ENCODE measurements at places on chromosomes 11 and 22.

- H3K27ac ChIP-seq, result no peak overlapping the region
- no peak for DNase-seq
- peaks cover 9% of the 10 kb centered on the region for H3K4me1 ChIP-seq
- H3K36me3 ChIP-seq, result peaks cover 3% of the 10 kb centered on the region
These were observed 1.4 kb upstream of the KRTAP5-6 start for GRCh38 chr11:1695548-1696108.

- H3K27me3 ChIP-seq, result no peaks in the 10 kb centered on the region
- no peaks in the 10 kb centered on the region for H3K4me1 ChIP-seq
- H3K4me3 ChIP-seq, result no peak overlapping the region
- H3K36me3 ChIP-seq, result peaks cover 10% of the 10 kb centered on the region
- no peak for DNase-seq
- no peak overlapping the region for H3K27ac ChIP-seq
These were observed 8.8 kb upstream of the KLHL35 start for GRCh38 chr11:75441804-75442132.

DNA sequence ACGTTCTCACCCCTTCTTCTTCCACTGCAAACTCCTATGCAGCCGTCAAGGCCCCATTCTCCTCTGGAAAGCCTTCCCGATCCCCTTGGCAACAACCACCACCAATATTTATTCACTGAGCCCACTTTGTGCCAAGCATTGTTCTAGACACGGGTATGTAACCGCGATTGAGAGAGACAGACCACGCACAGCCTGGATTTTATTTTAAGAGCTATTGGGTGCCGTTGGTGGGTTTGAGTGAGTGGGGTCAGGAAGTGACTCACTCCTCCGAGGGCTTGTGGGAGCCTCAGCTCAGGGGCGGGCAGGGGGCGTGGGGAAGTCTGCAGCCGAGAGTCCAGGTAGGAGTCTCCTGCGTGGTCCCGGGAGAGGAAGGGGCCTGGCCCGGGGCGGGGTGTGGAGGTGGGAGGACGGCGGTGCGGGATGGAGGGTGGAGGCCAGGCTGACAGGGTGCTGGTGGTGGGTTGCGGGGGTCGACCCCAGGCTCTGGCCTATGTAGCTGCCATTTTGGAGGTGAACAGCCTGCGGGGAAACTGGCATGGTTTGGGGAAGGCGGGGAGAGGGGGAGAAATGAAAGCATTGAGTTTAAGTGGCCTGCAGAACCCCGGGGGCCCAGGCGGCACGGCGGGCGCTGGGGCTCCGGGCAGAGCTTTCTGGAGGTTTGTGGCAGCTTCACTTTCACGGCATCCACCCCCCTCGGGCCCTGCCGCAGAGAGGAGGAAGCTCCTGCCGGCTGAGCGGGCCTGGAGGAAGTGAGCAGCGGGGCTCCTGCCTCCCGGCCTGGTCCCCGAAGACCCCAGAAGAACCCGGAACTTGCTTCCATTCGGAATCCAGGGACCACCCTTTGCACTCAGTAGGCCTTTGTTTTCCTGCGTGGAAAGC is 547 bp downstream of the PARVG start:
- H3K27me3 ChIP-seq, result no peaks in the 10 kb centered on the region
- peaks cover 11% of the 10 kb centered on the region for H3K36me3 ChIP-seq
- peaks cover 30% of the 10 kb centered on the region for H3K4me1 ChIP-seq
- peak; percentile 58 for DNase-seq
- peak overlapping the region; percentile 95 for H3K27ac ChIP-seq

- no peak overlapping the region for H3K27ac ChIP-seq
- no peaks in the 10 kb centered on the region for H3K36me3 ChIP-seq
- no peaks in the 10 kb centered on the region for H3K4me1 ChIP-seq
- DNase-seq, result no peak
These were observed 263.5 kb upstream of the CCDC179 start for GRCh38 chr11:23123753-23124152.

- no peaks in the 10 kb centered on the region for H3K36me3 ChIP-seq
- no peak for DNase-seq
- H3K27ac ChIP-seq, result no peak overlapping the region
These were observed 169.8 kb downstream of the NELL1 start for GRCh38 chr11:20839231-20839630.

DNA sequence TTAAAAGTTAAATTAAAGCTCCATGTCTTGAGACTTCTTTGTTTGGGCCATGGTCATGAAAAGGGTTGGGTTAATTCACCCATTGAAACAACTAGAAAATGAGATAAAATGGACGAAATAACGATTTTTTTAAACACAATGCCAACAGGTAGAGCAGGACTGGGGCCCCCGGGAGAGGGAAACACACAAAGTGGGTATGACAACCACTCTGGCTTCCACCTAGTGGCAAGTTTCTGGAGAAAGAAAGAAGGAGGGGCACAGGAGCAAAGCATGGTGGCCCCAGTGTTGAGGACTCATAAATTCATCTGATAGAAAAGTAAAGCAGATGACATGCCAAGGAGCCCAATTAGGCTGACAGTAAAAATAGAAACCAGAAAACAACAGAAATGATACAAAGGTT is 68.4 kb downstream of the MYEOV start:
- no peak overlapping the region for H3K27ac ChIP-seq
- DNase-seq, result no peak
- no peak overlapping the region for H3K4me3 ChIP-seq
- H3K36me3 ChIP-seq, result no peaks in the 10 kb centered on the region
- no peaks in the 10 kb centered on the region for H3K4me1 ChIP-seq

DNA sequence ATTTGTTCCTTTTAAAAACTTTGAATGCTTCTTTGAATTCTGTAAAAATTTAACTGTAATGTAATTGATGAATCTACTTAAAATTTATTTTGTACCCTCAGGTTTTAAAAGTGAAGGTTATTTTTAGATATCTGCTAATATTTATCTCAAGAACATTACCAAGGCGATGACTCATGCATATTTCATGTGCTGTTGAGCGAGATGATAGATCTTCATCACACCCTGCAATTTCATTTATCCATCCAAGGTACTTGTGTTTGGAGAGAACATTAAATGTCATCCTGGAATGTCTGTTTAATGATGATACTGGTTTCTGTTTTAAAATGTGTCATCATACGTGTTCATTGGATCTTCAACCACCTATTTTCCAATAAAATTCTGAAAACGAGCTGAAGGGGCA is 6.7 kb upstream of the OOSP4A start:
- no peaks in the 10 kb centered on the region for H3K36me3 ChIP-seq
- H3K4me3 ChIP-seq, result no peak overlapping the region
- DNase-seq, result no peak
- H3K4me1 ChIP-seq, result no peaks in the 10 kb centered on the region
- H3K27ac ChIP-seq, result no peak overlapping the region
- H3K27me3 ChIP-seq, result peaks cover 42% of the 10 kb centered on the region

DNA sequence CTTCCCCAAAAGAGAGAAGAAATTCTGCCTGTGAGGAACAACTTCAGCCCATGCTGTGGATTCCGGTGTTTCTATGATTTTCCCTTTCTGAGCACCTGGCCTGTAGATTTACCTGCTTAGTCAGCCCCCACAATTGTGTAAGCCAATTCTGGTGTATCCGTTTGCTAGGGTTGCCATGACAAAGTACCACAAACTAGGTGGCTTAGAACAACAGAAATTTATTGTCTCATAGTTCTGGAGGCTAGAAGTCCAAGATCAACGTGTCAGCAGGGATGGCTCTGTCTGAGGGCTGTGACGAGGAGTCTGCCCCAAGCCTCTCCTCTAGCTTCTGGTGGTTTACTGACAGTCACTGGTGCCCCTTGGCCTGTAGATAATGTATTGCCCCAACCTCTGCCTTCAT is 15.9 kb upstream of the CYB5R2 start:
- H3K36me3 ChIP-seq, result no peaks in the 10 kb centered on the region
- peaks cover 67% of the 10 kb centered on the region for H3K27me3 ChIP-seq

DNA sequence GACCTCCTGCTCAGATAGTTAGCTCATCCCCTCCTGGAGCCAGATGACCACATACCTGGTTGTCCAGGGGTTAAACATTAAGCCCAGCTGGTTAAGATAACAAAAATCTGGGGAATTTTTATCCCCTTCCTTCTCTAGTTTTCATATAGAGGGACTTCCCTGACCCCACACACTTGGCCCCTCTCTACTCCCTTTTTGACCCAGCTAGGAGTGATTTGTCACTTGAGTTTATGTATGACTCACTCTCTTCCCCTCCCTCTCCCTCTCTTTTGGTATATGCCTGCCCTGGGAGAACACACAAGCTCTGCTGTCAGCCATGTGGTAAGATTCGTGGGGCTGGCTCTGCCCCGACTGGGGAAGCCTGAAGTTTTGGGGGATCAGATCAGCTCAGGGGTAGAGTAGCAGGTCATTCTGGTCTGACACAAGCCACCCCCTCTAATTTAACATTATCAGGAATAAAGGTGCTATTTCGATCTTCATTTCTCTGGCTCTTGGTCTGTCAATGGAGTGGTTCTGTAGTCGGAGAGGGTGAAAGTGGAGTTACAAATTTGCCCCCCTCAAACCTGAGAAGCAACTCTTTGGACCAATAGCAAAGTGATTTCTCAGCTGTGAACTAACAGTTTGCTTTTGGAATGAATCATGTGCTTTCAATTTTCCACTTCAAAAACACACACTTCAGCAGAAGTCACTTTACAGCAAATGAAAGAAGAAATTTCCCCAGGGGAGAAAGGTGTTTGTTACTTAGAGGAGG is 415.3 kb upstream of the CADM1 start:
- H3K4me3 ChIP-seq, result no peak overlapping the region
- H3K27me3 ChIP-seq, result no peaks in the 10 kb centered on the region
- H3K4me1 ChIP-seq, result no peaks in the 10 kb centered on the region
- H3K36me3 ChIP-seq, result no peaks in the 10 kb centered on the region
- no peak for DNase-seq

DNA sequence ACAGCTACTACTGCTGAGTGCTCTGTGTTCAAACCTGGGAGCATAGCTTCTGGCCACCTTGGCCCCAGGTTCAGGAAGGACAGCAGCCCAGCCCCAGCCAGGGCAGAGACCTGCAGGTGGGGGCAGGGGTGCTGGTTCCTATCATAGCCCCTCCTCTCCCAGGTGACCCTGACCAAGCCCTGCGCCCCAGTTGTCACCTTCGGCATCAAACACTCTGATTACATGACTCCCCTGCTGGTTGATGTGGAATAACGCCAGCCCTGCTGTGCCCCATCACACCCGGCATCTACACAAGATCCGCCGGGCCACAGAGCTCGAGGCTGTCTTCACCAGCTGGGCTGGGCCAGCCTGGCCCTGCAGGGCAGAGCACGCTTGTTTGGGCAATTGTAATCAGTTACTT is 6.9 kb downstream of the SCGB1C1 start:
- no peaks in the 10 kb centered on the region for H3K27me3 ChIP-seq
- peak overlapping the region; percentile 29 for H3K27ac ChIP-seq
- no peak overlapping the region for H3K4me3 ChIP-seq
- H3K36me3 ChIP-seq, result peaks cover 10% of the 10 kb centered on the region
- H3K4me1 ChIP-seq, result peaks cover 23% of the 10 kb centered on the region

- H3K4me3 ChIP-seq, result no peak overlapping the region
- no peak for DNase-seq
- H3K4me1 ChIP-seq, result no peaks in the 10 kb centered on the region
- H3K27ac ChIP-seq, result no peak overlapping the region
These were observed 43.7 kb upstream of the TOP3B start for GRCh38 chr22:22026157-22026831.

DNA sequence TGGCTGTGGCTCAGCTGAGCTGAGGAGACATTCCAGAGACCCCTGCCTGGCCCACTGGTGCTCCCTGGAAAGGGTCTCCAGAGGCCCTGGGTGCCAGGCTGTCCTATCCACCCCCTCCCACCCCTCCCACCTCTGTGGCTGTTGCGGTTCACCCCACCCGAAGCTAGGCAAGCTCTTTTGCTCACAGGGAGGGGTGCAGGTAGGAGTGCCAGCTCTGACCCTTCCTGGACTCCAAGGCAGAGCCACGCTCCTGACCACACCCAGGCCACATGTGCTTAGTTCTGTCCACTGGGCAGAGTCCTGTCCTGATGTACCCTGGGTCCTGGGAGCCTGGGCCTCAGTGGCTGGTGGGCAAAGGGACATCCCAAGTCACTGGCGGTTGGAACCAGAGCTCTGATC is 16.4 kb downstream of the IL17REL start:
- H3K4me3 ChIP-seq, result no peak overlapping the region
- H3K36me3 ChIP-seq, result peaks cover 4% of the 10 kb centered on the region
- H3K27ac ChIP-seq, result no peak overlapping the region

- H3K27me3 ChIP-seq, result peaks cover 23% of the 10 kb centered on the region
- peaks cover 29% of the 10 kb centered on the region for H3K4me1 ChIP-seq
- DNase-seq, result no peak
These were observed 36.7 kb downstream of the ADAMTS8 start for GRCh38 chr11:130391711-130392110.

DNA sequence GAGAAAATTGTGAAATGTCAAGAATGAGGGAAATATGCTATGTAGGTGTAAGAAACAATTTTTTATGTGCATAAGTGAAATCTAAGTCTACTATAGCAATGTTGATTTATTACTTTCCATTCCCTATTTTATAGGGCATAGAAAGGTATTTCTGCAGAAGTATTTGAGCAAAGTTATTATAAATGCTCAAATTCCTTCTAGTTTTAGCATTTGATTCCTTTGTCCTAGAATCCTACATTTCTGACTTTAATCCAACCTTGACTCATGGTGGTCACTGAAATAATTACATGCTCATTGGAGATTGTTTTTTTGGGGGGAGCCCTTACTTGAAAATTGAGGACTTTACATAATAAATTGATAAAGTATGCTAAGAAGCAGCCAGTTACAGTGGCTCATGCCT is 716.6 kb upstream of the LUZP2 start:
- H3K27me3 ChIP-seq, result no peaks in the 10 kb centered on the region
- no peak overlapping the region for H3K27ac ChIP-seq
- no peak for DNase-seq
- H3K4me1 ChIP-seq, result no peaks in the 10 kb centered on the region
- no peaks in the 10 kb centered on the region for H3K36me3 ChIP-seq
- H3K4me3 ChIP-seq, result no peak overlapping the region

GRCh38 chr11:14424096-14424495 is 65.1 kb upstream of the RRAS2 start:
- H3K36me3 ChIP-seq, result no peaks in the 10 kb centered on the region
- H3K4me1 ChIP-seq, result peaks cover 3% of the 10 kb centered on the region
- no peak for DNase-seq
- no peak overlapping the region for H3K27ac ChIP-seq
- no peaks in the 10 kb centered on the region for H3K27me3 ChIP-seq
